ENCODE measurements at places on chromosomes 5 and 9.

DNA sequence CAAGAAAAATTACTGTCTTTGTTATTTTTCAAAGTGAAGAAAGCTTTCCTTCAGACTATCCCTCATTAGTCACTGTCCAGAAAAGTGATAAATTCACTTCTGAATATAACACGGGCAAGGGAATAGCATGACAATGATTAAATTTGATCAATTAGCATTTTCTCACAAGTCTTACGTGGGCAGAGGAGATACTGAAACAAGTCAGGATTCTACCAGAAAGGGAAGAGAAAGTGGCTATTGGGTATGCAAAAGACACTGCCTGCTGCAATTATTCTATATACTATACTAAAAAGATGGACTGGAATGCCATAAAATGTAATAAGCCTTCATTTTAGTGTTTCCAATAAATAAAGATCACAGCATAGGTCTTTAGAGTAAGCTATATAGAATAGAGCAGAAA lies 7.4 kb downstream of the COX7C start:
- no peak for DNase-seq

DNA sequence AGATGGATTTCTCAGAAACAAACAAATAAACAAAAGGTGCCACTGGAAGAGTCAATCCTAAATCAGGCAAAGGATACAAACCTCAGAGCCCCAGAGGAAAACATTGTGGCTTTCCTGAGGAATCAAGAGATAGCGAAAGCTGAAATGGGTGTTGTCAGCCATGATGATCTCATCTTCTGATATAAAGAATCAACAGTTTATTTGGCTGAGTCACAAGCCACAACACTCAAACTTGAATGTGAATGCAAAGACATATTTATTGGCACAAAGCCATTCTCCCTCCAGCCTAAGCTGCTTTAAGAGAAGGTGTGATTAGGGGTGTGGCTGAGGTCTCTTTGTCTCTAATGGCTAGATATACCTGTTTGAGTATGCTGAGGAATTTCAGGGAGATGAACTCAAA lies 73.3 kb upstream of the NREP start:
- no peak for DNase-seq

DNA sequence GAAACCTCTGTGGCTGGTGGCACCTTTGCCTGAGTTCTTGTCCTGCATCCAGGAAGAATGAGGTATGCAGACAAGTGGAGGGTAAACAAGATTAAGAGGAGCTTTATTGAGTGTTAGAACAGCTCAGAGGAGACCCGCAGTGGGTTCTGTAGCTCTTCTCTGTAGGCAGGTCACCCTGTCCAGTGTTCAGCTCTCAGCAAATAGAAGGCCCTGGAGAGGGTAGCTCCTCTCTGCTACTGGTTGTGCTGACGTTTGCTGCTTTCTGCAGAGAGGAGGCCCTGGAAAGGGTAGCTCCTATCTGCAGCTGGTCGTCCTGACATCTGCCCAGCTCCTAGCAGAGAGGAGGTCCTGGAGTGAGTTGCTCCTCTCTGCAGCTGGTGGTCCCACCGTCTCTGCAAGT lies 96.8 kb upstream of the CCDC112 start:
- DNase-seq, result no peak

GRCh38 chr9:130732793-130733221 lies 39.2 kb downstream of the EXOSC2 start:
- no peak for DNase-seq

GRCh38 chr9:89547000-89547399 lies 49.1 kb upstream of the SEMA4D start:
- no peak for DNase-seq

GRCh38 chr5:61327760-61328753 lies 4.0 kb upstream of the ZSWIM6 start:
- DNase-seq, result peak; percentile 62

DNA sequence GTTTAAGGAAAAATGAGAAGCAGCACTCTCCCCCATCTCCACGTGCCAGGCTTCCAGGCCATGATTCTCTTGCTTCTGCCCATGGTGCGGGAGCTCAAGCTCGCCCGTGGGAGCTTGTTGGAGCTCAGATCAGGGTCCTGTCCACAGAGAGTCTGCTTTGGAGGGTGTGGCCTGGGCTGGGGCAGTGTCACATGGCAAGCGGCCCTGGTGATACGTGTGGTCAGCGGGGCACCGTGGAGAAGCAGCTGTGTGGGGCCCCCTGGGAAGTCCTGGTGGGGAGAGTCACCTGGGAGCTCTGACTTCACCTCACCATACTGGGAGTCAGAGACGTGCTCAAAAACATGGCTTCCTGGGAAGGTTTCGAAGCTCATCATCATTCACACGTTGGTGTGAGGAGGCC lies 275.3 kb downstream of the GADD45G start:
- no peak for DNase-seq

- no peak for DNase-seq
Observed at GRCh38 chr9:35732800-35733541, 505 bp downstream of the CREB3 start.

GRCh38 chr5:167770461-167770860 lies 521.0 kb upstream of the WWC1 start:
- DNase-seq, result peak; percentile 88

DNA sequence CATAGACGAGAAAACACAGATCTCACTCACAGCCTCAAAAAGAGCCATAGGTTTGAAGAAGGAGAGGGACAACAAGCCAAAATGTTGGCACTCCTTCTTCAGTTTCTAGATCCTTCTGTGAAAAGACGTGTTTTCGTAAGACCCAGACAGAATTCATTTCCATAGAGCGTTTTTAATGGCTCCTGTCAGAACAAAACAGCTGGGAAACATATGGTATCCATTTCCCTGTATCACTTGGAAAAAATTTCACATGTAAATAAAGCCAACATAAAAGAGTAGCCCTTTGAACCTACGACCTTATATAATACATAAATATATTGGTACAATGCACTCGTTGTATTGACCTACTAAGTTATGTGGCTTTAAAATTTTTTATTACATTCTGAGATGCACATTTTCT lies 108.1 kb downstream of the SNCAIP start:
- DNase-seq, result no peak
